AG08396 (cell line): ENCODE measurements at places on chromosomes 7 and 10.

- DNase-seq, result no peak
Observed at GRCh38 chr7:149793261-149793660, 19.9 kb upstream of the ZNF467 start.

DNA sequence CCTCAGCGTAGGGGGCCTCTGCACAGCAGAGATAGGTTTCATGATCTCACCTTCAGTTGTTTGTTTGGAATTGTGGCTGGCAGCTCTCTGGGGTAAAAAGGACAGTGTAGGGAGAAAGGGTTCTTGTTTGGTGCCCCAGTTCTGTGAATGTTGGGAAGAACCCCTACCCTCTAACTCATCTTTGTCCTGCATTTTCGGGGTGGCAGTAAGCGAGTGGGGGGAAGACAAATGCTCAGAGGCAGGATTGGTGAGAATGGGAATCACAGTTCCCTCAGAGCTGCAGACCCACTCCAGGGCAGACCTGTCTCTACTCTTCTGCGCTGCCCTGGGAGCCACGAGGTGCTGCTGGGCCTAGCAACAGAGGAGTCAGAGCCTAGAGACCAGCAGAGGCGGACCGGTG lies 1.8 kb upstream of the LBX1 start:
- DNase-seq, result no peak

GRCh38 chr10:29784175-29784773 lies 149.5 kb upstream of the SVIL start:
- peak; percentile 88 for DNase-seq

- no peak for DNase-seq
Observed at GRCh38 chr7:100099452-100099851, 1.7 kb downstream of the MCM7 start.

DNA sequence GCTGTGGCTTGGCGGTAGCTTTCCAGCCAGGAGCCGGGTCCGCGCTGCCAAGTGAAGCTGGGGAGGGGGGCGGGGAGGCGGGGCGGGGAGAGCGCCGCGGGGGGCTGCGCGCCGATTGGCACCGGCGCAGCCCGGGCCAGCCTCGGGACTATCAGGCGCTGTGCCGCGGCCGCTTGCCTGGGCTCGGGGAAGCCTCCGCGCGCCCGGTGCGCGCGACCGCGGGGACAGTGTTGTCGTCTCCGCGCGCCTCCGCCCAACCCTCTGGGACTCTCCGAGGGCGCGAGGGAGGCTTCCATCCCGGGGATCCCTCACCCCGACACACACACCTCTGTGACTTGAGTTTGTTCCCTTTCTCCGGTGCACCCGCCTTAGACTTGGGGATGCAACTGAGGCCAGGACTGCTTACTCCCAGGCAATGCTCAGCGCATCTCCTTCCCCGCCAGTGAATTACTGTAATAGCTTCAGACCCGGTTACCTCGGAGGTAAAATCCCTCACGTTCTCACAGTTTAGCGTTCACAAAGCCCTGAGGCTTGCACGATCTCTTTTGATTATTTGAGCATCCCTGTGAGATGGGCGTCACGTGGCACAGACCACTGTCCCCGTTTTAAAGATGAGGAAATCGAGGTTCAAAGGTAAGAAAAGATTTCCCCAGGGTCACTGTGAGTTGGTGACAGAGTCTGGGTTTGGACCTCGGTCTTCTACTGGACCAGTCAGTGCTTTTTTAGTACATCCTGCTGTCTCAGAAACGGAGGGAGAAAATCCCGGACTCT lies at the start of gene NKX1-2:
NKX1-2 (minus strand) TSS at position 24 of the 771 bp plus-strand sequence. CDS start 92 bp downstream, outside the sequence.
- DNase-seq, result no peak

DNA sequence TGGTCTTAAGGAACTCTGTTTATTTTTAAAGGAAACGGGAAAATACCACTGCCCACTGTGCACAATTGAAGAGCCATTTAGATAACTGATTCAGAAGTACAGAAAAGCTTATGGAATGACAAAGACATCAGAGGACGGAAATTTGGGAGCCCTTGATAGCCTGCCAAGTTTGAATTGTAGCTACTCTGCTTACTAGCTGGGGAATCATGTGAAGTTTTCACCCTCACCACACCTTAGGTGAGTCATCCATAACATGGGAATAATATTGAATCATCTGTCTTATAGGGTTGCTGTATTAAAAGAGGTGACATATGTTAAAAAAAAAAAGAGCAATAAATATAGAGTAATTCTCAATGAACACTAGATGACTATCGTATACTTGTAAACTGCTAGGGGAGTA lies 1104.2 kb downstream of the GATA3 start:
- DNase-seq, result no peak

DNA sequence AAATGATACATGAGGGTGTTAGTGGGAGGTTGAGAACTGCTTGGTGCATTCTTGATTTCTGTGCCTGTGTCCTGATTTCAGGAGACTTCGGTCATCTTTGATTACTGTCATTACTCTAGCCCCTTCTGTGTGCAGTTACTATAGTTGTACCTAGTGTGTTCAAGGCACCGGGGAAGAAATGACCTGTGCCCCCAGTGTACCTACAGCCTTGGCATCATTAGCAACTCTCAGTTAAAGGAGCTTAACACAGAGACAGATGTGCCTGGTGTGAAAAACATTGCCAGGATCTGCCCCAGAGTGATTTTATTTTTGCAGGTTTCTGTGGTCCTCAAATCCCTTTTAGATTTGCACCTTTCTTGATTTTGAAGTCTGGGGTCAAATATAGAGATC lies 62.2 kb downstream of the ARID5B start:
- DNase-seq, result no peak

- DNase-seq, result no peak
Observed at GRCh38 chr10:82966130-82966529, 1091.1 kb downstream of the NRG3 start.

- DNase-seq, result no peak
Observed at GRCh38 chr7:117564080-117564479, 84.3 kb downstream of the CFTR start.

DNA sequence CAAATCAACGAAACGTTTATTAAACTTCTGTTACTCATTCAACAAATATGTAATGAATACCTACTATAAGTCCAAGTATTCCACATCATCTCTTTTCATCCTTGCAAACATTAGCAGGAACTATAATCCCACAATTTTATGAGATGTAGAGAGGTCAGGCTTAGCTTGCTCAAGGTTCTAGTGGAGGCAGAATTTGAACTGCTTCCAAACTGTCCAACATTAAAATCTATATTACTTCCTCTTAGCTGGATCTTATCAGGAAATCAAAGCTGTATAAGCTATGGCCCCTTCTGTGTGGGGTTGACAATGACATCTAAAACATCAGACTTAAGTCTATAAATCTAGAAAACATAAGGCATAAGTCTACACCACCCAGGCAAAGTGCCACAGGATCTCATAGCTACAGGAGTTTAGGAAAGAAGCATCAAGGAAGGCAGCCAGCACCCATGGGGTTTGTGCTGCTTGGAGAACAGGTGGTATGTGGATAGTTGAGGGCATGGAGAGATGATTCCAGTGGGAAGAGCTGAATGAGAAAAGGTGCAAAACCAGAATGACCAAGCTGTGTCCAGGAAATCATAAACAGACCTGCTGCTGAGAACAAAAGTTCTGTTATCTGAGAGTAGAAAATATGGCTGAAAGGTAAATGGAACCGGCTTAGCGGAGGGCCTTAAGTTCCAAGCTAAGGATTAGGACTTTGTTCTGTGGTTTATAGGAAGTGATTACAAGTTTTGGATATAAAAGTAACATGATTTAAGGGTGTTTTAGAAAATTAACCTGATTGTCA lies 34.5 kb downstream of the PAPSS2 start:
- no peak for DNase-seq

DNA sequence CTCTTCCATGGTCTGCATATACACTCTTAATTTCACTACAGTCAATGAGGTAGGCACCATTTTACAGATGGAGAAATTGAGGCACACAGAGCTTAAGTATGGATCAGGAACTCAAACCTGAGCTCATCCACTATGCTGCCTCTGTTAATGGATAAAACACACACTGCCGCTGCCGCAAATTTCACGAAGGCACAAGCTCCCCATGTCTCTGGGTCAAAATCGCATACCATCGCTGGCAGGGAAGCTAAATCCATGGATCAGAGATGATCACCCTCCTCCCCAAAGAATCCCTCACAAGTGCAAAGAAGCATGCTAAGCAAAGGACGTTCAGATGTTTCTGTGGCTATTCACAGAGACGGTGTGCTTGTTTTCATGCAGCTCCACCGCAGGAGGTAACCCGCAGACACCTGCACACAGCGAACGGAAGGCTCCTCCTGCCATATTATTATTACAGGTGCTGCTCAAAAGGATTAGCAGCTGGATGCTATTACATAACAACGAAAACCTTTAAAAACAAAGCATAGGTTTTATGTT lies 109.3 kb downstream of the UBE2H start:
- DNase-seq, result no peak

DNA sequence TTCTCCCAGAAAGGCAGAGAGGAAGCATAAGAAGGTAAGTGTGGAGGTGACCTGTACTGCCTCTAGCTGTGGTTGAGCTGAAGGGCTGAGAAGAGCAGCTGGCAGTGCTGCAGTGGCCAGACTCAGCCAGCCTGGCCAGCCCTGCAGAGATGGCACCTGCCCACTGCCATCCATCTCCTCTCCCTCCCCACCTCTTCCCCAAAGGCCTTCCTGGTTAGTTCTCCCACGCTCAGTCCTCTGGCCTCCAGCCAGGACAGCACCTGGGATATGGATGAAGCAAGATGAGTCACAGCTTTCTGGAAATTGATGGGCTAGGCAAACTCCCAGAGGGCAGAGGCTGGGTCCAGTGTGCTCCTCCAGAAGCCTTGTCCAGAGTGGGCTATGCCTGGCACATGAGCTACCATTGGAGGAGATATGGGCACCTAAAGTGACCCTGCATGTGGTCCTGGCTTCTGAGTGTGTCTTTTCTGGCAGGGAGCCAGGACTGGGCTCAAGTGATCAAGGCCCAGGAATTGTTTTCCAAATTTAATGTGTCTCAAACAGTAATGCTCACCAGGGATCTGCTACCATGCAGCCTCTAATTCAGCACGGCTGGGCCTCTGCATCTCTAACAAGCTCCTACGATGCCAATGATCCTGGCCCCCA lies 81.0 kb upstream of the CACUL1 start:
- no peak for DNase-seq

DNA sequence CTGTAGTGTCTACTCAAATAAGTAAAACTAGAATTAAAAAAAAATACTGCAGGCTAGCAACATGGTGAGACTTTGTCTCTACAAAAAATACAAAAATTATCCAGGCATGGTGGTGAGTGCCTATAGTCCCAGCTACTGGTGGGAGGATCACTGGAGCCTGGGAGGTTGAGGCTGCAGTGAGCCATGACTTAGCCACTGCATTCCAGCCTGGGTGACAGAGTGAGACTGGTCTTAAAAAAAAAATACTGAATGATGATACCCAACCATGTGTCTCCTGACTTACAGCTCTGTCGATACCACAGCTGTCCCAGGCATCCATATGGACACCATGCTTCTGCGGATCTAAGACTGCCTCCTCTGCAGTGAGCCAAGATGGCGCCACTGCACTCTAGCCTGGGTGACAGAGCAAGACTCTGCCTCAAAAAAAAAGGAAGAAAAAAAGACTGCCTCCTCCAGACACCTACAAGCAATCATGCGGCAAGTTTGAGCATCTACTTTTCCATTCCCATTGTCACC lies 7.9 kb upstream of the FRAT1 start:
- no peak for DNase-seq

GRCh38 chr7:39670052-39670451 lies 46.7 kb downstream of the RALA start:
- DNase-seq, result no peak

- DNase-seq, result no peak
Observed at GRCh38 chr7:50369143-50370026, 64.9 kb downstream of the IKZF1 start.

DNA sequence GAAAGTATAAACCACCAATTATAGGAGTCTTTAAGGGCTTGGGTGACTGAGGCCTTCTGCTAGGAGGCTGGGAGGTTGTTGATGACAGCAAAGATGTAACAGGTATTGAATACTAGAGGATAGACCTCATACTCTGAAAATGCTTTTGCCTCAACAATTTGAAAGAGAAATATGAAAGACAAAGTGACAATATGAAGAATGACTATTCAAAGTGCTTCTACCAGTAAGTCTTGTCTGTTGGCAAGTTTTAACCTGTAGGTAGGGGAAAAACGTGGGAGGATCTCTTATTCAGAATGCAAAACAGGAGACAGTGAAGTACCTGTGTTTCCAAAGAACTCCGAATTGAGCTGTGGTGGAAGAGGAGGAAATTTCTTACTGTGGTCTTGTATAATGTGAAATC lies 38.2 kb downstream of the GBF1 start:
- no peak for DNase-seq

DNA sequence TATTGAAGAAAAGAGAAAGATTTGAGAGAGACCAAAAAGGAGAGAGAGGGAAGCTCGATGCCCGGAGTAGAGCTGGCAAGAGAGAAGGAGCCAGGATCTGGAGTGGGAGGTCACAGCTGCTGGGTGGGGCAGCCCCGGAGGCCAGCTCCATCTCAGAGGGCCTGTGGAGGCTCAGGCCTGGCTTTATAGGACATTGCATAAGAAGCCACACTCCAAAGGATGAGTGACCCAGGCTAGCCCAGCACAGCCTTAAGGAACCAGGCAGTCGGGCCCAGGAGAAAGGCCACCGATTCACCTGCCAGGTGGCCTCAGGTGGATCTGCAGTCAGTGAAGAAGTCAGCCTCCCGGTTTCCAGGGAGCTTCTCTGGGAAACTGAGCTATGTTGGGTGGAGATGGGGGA lies 676 bp downstream of the PLAC9 start:
- DNase-seq, result peak; percentile 44

- no peak for DNase-seq
Observed at GRCh38 chr10:29956335-29956924, 103.0 kb downstream of the JCAD start.

DNA sequence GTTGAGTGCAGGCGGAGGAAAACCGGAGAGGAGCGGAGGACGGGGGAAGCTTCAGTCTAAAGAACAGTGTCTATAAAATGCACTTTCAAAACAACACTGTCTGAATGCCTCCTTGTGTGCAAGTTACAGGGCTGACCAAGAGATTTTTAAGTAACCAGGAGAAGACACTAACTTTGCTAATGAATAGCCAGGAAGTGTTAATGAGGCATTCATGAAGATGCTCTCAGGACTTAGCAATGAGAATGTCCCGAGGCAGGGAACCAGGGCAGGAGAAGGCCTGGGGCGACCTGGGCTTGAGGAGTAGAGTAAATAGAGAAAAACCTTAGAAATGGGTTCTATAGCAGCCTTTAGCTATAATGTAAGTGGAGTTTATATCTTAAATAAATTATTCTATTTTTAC lies 312.1 kb downstream of the SKIDA1 start:
- no peak for DNase-seq

- DNase-seq, result no peak
Observed at GRCh38 chr7:801940-802381, 30.3 kb upstream of the SUN1 start.
